ENCODE measurements at places on chromosomes 7 and 10. TPM values are rescaled to one million over a fixed set of nuclear protein-coding genes. Genes with fewer than 3 reads are reported as not detected.

GRCh38 chr7:112970771-112971170 lies 115.9 kb downstream of the GPR85 start:
- no peak for ATAC-seq

DNA sequence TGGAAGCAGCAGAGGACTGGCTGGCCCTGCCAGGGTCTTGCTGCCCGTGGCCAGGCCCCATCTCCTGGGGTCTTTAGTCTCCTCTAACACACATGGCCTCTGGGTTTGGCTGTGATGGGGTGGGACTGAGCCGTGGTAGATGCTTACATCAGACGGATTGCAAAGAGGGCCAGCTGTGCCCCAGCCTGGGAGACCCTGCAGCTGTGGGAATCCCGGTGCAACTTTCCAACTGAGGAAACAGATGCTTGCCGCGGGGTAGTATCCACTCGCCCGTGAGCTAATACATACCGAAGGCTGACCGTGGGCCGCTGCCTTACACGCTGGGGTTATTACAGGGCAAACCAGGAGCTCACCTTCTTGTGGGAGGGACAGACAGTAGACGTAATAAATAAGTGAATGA lies 24.1 kb upstream of the SH2B2 start:
- ATAC-seq = no peak

DNA sequence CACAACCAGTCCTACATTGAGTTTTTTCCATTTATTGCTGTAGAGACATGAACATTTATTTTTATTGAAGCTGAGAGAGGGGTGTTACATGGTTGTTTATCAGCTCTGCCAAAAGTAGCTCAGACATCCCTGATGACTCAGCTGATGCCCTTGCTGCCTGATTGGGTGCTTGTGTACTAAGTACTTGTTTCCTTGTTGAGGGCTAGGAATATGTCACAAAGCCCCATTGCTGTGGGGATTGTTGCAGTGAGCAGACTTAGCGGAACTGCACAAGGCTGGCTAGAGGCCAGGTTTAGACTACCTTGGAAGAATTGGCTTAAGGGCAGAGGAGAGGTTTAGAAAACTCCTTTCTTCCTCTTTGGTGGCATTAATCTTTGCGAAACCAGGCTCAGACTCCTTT lies 110.6 kb downstream of the AUTS2 start:
- no peak for ATAC-seq

- peak; percentile 4 for ATAC-seq
Observed at GRCh38 chr7:22823142-22823497, 471 bp upstream of the TOMM7 start.

- ATAC-seq = no peak
Observed at GRCh38 chr7:95316588-95316987, 7.7 kb downstream of the PON1 start.

CPEB3 gene
- 2.9 TPM for total RNA-seq

ADGRA1 gene
- not detected for total RNA-seq

All from activated T-helper 17 cell treated with anti-CD3 and anti-CD28 coated beads, Interleukin-2, amount 50 U/mL, for 72 hours (primary cell).